ENCODE measurements at places on chromosomes 16 and 17.
A peak's percentile ranks its signal among the peaks of the same experiment; 100 is the strongest.

GRCh38 chr16:85707528-85708095 is 18.9 kb upstream of the GINS2 start:
- DNase-seq, result no peak

DNA sequence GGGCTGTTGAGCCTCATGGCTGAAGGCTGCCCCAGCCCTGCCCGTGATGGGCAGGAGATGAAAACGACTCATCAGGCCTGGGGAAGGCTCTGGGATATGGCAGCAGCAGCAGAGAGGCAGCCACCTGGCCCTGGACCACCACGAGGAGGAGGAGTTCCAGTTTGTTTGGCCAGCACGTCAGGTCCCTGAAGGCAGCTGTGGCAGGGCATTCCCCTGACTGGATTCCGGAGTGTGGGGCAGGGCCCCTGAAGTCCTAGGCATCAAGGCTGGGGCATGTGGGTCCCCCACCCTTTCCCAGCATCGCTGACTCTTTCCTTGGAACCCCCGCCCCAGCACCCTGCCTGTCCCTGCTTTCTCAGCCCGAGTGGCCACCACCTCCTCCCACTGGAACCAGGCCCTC is 197.4 kb downstream of the ZNF423 start:
- no peak for DNase-seq

- no peak for DNase-seq
These were observed 18.8 kb downstream of the ZNF652 start for GRCh38 chr17:49343273-49343672.

DNA sequence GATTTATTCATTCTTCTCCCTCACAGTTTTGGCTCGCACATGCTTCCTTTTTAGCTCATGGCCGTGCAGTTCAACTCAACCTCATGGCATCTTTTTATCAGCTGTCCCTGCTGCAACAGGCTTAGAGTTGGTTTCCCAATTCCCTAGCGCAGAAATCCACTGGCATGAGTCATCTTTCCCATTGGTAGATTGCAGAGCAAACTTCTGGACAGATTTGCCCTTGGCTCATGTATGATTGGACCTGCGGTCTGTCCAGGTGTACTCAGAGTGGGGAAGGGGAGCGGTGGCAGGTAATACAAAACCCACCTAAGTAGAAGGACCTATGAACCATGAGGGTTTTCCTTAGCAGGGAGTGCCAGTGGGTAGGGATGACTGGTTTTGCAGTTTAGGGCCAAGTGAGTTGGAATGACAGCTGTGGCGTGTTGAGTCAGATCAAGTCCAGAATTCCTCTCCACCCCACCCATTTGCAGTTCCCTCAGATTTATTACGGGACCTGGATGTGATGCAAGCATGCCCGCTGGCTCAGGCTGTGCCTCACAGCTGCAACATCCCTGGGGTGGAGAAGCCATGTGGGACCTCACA is 584.7 kb downstream of the WWOX start:
- DNase-seq, result no peak

DNA sequence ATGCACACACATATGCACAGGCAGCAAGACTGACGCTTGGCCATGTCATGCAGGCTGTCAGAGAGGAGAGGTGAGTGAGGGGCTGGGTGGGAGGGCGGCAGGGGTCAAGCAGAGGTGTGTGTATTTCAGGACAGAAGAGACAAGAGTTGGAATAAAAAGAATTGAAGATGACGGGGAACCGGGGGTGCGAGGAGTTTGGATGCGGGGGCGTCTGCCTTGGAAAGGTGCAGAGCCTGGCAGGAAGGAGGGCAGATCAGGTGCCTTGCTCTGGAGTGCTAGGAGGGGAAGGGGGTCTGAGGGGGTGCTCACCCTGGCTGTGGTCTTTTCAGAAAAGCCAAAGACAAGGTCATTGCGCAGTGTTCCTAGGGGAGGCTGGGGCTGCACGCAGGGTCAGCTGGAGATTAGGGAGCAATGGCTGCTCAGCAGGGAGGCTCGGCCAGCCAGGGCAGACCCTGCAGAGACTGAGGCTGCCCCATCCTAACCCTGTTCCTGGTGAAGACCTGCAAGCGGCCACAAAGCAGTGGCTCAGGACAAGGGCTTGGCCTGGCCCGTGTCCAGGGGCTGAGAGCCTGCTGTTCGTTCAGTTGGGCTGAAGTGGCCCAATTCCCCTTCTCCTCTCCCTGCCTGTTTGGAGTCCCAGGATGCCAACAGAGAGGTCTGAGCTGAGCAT is 23.7 kb upstream of the CBX4 start:
- DNase-seq, result no peak

DNA sequence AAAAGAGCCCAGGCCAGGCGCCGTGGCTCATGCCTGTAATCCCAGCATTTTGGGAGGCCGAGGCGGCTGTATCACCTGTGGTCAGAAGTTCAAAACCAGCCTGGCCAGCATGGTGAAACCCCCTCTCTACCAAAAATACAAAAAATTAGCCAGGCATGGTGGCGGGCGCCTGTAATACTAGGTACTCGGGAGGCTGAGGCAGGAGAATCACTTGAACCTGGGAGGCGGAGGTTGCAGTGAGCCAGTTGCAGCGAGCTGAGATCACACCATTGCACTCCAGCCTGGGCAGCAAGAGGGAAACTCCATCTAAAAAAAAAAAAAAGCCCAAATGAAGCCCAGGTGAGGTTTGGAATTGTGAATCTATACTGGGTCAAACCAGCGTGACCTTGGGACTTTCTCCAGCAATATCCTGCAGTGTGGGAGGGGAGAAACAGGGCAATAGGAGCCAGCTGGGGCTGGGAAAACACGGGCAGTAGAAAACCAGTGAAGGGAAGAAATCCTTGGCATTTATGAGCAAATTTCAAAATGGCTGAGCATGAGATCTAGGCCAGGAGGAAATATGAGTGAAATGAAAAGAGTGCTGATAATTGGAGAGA is 8.2 kb upstream of the DHX8 start:
- DNase-seq, result no peak

- DNase-seq, result no peak
These were observed 721 bp upstream of the WFIKKN2 start for GRCh38 chr17:50834429-50835300.

DNA sequence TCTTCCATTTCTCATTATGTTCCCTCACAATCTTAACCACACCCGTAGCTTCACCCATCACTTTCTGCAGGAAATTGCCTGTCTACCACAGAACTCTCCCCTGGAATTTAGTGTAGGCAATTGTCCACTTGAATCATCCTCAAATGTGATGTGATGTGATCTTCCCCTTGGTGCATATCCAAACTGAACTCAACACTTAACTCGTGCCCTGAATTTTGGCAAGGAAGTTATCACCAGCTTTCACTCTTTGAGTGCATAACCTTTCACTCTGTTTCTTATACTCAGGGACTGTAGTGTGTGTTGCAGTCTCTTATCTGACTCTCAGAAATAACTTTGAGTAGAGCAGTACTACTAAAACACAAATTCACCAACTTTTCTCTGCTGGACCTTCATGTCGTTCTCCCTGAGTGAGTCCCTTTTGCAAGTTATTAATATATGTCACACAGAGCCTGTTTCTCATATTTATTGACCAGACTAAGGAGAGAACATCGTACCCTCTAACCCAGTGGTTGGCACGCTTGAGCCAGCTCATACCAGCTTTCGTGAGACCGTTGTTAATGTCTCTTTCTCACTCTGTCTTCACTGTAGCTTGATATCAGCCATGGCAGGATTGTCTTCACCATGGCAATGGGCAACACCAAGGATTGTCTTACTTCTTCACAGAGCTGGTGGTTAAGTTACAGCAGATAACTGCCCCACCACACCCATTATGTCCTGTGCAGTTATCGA is 558.9 kb upstream of the HSBP1 start:
- no peak for DNase-seq

DNA sequence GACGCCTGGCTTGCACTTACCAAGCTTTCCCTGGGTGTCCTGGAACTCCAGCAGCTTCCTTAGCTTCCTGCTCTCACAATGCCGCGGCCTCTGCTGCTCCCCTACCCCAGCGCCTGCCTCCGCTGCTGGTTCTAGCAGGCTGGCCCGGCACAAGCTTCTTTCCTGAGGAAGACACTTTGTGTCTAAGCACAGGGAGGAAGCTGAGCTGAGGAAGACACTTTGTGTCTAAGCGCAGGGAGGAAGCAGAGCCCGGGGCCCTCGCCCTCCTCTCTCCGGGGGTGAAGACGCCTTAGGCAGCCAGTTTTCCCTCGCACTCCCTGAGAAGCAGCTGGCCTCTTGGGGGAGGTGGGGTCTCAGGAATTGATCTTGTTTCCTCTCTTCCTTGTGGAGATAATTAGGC is 64.9 kb downstream of the PLD6 start:
- no peak for DNase-seq

DNA sequence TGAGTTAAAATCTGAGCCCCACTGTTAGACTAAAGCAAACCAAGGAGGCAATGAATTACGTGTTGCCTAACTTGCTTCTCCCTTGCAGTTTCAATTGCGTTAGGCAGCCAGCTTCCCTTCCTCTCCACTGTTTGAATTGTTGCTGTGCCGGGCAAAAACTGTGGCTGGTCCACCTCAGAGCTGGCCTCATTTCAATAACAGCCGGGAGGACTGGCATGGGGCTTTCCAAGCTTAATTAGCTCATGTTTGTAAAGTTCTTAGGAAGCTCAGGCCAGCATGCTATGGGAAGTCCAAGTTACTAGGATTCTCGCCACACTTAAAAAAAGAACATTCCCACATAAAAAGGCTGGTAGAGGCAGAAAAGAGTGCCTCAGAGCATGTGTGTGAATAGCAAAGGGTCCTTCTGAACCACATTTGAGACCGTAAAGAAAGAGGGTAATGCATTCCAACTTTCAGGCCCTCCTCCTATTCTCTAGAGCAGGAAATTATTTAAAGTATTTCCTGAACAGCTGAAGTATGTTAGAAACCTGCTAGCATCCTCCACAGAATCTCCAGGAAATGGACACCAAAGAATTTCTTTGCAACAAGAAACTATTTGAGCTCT is 79.0 kb upstream of the SMURF2 start:
- no peak for DNase-seq

GRCh38 chr16:28873543-28874201 is 4.6 kb upstream of the ATP2A1 start:
- no peak for DNase-seq

DNA sequence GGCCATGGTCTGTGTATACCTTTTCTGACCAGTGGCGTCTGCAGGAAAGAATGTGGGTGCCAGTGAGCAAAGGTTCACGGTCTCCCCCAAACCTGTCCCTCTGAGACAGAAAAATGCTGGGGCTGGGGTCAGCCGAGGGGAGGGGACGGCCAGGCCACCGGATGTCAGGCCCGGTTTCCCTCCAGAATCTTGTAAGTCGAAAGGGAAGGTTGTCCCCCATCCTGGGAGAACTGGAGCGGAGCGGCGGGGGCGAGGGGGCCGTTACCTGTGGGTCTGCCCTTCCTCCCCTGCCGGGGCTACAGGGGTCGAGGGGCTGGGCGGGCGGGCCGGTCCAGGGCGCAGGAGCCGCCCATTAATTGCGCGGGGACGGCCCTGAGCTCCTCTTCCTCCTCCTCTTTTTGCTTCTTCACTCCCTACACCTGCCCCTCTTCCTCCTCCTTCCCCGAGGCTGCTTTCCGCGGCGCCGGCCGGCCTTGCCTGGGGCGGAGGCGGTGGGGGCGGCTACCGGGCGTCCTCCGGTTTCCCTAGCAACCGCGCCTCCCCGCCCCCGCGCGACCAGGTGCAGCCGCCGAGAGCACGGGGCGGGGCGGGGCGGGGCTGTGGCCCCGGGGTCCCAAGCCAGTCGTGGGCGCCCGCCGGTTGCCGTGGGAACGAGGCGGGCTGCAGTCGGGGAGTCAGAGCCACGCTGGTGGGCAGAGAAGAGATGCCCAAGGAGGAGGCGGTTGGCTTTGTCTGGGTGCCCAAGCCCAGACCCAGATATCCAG is at the start of gene MARCHF10:
Gene MARCHF10 (minus strand): TSS at position 503 of the 764 bp plus-strand sequence. CDS start 6,579 bp downstream, outside the sequence.
- no peak for DNase-seq

DNA sequence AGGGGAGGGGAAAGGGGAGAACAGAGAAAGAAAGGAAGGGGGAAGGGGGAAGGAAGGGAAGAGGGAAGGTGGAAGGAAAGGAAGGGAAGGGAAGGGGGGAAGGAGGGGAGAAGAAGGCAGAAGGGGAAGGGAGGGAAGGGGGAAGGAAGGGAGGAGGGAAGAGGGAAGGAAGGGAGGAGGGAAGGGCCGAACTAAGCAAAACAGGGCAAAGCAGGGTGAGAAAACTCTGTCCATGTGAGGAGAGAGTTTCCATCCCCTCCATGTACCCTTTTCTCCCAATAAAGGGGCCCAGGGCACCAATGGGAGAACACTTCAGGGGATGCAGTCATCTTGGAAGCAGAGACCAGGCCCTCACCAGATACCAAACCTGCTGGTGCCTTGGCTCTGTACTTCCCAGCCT is 256.8 kb upstream of the CDH5 start:
- no peak for DNase-seq

DNA sequence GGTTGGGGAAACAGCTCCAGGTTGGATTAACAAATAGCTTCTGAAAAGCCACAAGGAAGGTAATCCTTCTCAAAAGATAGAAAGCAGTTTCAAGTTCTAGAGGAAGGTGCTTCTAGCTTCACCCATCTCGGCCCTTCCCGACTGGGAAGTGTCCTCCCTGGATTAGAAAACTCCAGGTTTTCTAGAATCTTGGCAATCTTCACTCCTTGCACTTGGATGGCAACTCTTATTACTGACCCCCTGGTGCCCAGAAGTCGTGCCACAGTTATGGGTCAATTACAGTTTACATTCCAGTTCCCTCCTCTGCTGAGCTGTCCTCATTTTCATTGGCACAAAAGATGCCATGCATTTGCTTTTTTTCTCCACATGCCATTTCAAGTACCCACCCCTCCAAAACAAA is 65.6 kb downstream of the SMG6 start:
- no peak for DNase-seq

DNA sequence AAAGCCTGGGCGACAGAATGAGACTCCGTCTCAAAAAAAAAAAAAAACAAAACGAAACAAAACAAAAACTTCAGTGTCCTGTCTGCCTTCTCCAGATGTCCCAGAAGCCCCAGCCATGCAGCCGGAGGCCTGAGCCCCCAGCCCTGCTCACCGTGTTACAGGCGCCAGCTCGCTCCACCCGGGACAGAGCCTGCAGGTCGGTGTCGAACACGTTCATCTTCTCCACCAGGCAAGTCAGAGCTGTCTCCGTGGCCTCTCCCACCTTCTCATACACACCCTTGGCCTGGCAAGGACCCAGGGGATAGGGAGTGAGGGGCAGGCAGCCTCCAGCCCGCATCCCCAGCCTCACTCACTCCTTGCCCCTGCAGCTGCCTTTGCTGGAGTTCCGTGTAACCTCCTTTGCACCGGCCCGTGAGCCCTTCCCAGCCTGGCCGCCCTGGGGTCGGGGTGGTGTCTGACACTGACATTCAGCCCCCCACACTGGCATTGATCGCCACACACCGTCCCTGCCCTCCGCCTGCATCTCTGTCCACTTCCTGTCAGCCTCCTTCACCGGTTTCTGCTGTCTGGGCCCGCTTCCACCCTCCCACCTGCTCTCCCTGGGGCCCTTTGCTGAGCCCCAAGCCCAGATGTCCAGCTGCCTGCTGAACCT is 20.9 kb downstream of the ATP2A3 start:
- no peak for DNase-seq

- no peak for DNase-seq
These were observed 45.9 kb upstream of the GNAO1 start for GRCh38 chr16:56145369-56145768.

- DNase-seq, result no peak
These were observed at the start of gene PGP for GRCh38 chr16:2214719-2214968. Gene PGP, minus strand, starts transcription at chr16:2214840. Its CDS starts 63 bp downstream, at chr16:2214777.

GRCh38 chr16:78638371-78638770 is 538.9 kb downstream of the WWOX start:
- no peak for DNase-seq

- DNase-seq, result no peak
These were observed 176.7 kb downstream of the TMEM132E start for GRCh38 chr17:34755981-34756636.

GRCh38 chr17:44308320-44308818 is at the start of gene RUNDC3A:
Gene RUNDC3A, plus strand, starts transcription at chr17:44308601. Its CDS starts 232 bp downstream, at chr17:44308833.
- peak; percentile 19 for DNase-seq

GRCh38 chr17:67289181-67289876 is 44.3 kb upstream of the HELZ start:
- DNase-seq, result no peak

- DNase-seq, result no peak
These were observed 201.5 kb downstream of the KCNJ2 start for GRCh38 chr17:70370816-70371215.

Measured in amniotic stem cell (primary cell).